ENCODE measurements at places on chromosomes 7 and 10.

- no peak for DNase-seq
These were observed 5.3 kb downstream of the NEUROG3 start for GRCh38 chr10:69567920-69568319.

DNA sequence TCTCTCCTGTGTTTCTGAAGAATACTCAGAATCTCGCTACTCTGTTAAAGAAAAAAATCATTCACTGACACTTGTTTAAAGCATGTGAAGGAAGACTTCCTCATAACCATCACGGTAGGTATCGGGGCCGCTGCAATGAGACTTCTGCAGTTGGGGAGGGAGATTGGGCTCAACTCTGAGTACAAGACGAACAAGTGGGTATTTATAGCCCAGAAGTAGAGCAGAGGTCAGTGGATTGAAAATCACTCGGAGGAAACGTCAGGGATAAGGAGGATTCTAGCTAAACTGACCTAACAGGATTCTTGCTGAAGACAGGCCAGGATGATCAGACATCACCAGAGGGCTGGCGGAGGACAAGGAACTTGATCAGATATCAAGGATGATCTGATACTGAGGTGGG, 33.3 kb downstream of the ITPRIP start:
- no peak for DNase-seq

DNA sequence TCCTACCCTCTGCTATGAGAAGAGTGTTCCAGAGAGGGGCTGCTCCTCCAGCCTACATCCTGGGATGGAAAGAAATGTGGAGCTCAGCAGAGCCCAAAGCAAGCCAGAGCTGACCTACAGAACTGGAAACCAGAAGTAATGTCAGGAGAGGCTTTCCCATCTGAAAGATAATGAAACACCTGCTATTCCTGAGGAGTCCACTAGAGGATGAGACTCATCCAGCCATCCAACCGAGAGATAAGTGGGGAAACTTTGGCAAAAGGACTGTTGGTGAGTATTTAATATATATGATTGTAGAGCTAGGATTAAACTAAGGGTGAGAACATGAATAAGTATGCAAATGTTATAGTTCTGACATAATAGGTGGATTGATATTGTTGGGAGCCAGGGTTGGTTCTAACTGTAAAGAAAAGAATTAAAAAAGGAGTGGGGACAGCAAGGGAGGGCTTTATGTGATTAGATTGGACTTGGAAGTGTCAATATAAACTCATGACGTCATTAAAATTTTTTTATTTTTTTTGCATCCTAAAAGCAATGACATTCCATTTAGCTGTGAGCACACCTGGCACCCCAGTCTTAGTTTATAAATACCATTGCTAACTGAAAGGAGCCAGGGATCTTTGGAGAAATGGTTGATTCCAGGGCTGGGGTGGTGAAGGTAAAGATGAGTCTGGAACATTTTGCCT, 312.8 kb upstream of the NFE2L3 start:
- DNase-seq, result no peak

- DNase-seq, result no peak
These were observed 49.2 kb downstream of the TNRC18 start for GRCh38 chr7:5374464-5374863.

- peak; percentile 65 for DNase-seq
These were observed 19.1 kb downstream of the ADAM8 start for GRCh38 chr10:133257489-133258065.

DNA sequence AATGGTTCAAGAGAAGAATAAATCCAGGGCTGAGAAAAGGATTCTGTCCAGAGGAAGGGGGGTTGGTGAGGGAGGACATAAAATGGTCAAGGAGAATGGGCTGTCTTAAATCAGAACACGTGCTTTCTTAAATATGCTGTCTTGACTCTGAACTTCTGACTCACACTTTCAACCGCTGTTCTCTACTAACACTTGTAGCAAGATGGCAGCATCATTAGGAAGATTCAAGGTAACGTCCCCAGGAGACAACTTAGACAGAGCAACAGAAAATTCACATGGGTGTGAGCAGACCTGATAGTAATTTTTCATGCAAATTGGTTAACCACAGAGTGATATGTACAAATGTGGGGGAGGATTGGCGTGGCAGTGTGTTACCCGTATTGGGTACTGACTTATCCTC, 126.8 kb upstream of the GALNT17 start:
- DNase-seq, result no peak

GRCh38 chr7:47991270-47991669, 11.9 kb upstream of the HUS1 start:
- no peak for DNase-seq

All from WERI-Rb-1 (cell line).